ENCODE measurements at places on chromosomes 2 and 18. TPM values are rescaled to one million over a fixed set of nuclear protein-coding genes. Genes with fewer than 3 reads are reported as not detected.
A peak's percentile ranks its signal among the peaks of the same experiment; 100 is the strongest.

DNA sequence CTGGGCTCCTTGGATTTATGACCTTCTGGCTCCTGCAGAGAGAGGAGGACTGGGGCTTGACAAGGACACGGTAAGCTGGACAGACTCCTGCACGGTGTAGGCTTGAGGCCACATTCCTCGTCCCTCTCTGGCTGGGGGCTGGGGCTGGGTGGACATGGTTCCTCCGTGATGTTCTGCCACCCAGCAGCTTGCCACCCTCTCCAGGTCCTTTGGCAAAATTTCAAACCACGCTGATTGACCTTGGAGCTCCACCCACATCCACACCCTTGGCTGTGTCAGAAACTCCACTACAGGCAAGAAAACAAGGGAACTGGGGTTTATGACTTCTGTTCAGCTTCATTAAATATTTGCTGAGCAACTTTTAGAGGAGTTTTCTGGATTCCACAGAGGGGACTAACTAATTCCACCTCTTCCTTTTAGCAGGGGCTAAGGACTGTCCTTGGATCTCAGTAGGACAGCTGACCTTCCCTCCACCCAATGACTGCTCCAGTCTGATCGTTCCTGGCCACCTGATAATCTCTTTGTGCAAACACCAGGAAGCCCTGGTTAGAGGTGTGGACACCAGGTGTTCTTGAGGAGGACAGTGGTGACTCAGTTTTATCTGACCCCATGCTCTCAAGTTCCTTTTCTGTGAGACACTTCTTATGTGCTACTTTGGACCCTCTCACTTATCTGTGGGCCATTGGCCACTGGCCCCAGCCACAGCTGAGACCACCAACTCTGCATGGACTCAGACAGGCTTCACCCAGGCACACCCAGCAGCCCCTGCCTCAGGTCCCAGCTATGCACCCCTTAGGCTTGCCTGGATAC lies 29.3 kb downstream of the GPR55 start:
- no peak for DNase-seq

GRCh38 chr18:62494764-62495163 lies 28.1 kb upstream of the ZCCHC2 start:
- DNase-seq, result no peak

Gene C2orf80
- total RNA-seq, result not detected

Gene MRO
- not detected for total RNA-seq

- DNase-seq, result no peak
Measured at GRCh38 chr2:55156326-55156725, 75.8 kb downstream of the CLHC1 start.

Gene LRRC30
- total RNA-seq, result not detected

Gene CRYBA2
- not detected for total RNA-seq

Gene MALT1
- 33.1 TPM for total RNA-seq

GRCh38 chr2:205169464-205169863 lies 512.8 kb upstream of the NRP2 start:
- DNase-seq, result no peak

GRCh38 chr2:60488291-60488690 lies 65.2 kb downstream of the BCL11A start:
- DNase-seq, result no peak

DNA sequence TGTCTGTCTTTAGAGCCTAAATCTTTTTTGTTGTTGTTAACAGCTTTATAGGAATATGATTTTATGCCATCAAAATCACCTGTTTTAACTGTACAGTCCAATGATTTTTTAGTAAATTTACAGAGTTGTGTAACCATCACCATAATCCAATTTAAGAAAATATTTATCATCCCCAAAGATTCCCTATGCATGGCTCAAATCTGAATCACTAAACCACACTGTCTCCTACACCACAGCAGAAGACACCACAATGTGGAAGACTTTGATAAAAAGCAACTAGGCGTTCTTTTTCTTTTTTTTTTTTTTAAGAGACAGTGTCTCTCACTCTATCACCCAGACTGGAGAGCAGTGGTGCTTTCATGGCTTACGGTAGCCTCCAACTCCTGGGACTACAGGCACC lies 99.6 kb downstream of the TXNL1 start:
- DNase-seq, result no peak

GRCh38 chr18:63881851-63882250 lies 5.7 kb upstream of the SERPINB2 start:
- DNase-seq, result no peak

GRCh38 chr2:59798687-59799232 lies 754.7 kb downstream of the BCL11A start:
- DNase-seq, result no peak

Gene SERPINB2
- 1.2 TPM for total RNA-seq

Gene ALPP
- total RNA-seq, result not detected

GRCh38 chr18:3218819-3219218 lies 949 bp downstream of the MYOM1 start:
- DNase-seq, result no peak

DNA sequence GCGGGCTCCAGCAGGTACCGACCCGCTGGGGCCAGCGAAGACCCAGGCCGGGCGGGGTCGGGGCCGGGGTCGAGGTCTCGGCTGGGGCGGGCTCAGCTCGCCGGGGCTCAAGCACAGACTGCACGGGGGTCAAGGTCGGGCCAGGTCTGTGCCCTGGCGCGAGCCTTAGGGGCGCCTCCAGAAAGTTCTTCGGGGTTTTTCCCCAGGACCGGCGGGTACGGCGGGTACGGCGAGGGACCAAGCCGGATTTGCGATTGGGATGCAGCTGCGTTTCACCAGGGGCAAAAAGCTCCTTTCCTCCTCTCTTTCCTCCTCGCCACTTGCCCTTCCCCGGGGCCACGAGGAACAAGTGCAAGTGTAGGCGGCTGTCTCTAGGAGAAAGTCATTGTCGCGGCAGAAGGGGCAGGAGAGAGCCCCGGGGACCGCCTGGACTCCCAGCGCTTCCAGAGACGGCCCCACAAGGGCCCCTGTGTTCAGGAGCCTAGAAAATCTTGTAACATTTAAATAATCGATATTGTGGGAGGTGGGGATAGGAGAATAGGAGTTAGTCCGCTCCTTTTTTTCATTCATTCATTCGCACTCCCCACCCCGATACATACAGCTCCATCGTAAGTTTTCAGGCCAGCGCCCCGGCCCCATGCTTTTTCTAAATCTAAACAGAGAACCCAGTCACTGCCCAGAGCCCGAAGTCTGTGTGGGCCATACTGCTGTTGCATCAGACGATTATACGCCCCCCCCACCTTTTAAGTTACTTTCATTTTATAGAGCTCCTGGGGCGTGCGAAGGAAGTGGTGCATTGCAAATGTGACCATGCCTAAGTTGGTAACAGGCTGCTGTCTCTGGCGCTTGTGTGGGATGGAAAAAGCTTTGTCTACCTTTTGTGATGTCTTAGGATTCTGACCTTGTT lies 679 bp downstream of the PMAIP1 start:
- peak; percentile 76 for DNase-seq

GRCh38 chr2:202883987-202884675 lies 12.6 kb upstream of the ICA1L start:
- DNase-seq, result no peak

Gene EMILIN2
- total RNA-seq, result 27.8 TPM

GRCh38 chr2:149465873-149466272 lies 121.7 kb downstream of the MMADHC start:
- no peak for DNase-seq

DNA sequence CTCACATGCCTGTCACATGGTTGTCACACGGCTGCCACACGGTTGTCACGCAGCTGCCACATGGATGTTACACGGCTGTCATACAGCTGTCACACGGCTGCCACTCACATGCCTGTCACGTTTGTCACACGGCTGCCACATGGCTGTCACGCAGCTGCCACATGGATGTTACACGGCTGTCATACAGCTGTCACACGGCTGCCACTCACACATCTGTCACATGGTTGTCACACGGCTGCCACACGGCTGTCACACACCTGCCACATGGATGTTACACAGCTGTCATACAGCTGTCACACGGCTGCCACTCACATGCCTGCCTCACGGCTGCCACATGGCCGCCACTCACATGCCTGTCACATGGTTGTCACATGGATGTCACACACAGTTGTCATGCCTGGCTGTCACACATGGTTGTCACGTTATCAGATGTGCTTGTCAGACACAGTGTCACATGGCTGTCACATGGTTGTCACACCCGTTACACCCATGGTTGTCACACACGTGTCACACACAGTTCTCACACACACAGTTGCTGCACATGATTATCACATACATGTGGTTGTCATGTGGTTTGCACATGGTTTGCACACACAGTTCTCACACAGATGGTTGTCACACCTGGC lies 19.4 kb downstream of the KCNG2 start:
- DNase-seq, result no peak

DNA sequence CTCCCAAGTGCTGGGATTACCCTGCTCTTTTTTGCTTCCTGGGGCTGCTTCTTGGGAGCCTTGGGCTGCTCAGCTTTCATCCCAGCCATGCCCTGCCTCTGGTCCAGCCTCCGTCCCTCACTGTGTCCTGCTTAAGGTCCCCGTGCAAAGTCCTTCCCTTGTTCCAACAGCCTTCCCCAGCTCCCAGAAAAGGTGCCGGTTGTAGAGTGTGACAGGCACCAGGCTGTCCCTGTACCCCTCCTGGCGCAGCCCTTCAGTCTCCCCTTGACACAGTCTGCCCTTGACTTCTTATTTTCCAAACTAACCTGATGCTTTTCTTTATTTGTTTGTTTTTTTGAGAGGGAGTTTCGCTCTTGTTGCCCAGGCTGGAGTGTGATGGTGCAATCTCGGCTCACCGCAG lies 20.1 kb upstream of the ALPI start:
- no peak for DNase-seq

DNA sequence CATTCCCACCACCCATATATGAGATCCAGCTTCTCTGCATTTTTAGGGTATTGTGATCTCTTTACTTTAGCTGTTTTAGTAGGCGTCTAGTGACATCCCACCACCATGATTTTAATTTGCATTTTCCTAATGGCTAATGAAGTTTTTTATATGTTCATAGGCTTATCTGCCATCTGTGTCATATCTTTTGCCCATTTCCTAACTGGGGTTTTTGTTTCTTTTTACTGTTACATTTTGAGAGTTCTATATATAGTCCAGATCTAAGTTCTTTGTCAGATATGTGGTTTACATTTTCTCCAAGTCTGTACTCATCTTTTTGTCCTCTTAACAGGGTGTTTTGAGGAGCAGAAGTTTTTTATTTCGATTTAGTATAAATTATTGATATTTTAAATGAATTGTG lies 39.6 kb downstream of the PTPN2 start:
- DNase-seq, result no peak

Gene KIF1A
- total RNA-seq, result 1.8 TPM

- no peak for DNase-seq
Measured at GRCh38 chr2:164717000-164717803, 95.9 kb upstream of the GRB14 start.

Gene PPP1R1C
- total RNA-seq, result not detected

Gene CHRNG
- total RNA-seq, result not detected

DNA sequence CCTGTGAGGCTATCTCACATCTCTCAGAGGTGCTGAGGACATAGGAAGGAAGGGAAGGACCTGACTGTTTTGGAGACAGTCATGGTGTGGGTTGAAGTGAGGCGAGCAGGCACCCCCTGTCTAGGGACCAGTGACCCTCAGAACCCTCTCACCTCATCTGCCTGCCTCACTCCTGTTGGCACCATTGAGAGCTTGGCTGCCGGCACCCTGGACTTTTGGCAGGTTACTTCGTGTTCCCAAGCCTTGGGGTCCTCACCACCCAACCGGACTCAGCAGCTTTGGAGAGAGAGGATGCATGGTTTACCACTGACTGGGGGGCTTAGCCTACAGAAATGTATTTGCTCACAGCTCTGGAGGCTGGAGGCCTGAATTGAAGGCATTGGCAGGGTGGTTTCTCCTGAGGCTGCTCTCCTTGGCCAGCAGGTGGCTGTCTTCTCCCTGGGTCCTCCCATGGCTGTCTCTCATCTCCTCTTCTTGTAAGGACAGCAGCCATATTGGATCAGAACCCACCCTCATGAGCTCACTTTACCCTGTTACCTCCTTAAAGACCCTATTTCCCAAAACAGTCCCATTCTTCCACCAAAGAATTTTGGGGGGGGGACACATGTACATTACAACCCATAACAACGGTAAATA lies 142.0 kb downstream of the TSN start:
- no peak for DNase-seq

Measured in CD8-positive, alpha-beta memory T cell (primary cell).